NB4 (cell line): ENCODE measurements at places on chromosomes 16 and 17.

DNA sequence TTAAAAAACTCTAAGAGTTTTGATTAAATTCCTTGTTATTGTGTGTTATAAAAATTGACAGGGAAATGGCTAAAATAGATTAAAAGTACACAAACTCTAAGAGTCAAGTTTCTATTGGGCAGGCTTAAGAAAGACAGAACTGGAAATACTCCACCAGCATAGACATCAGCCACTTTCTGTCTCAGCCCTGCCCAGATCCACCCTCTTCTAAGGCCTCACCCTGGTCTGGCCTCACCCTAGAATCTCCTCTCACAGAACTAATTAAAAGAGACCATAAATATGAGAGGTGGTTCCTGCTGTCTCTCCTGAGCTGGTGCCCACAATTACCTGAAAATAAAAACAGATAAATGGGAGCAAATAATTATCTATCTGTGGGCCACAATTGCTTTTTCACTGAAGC is 1951.0 kb downstream of the TP53TG3F start:
- no peak for DNase-seq

- DNase-seq, result no peak
Measured at GRCh38 chr17:8904201-8904600, 36.7 kb upstream of the PIK3R6 start.

GRCh38 chr16:85250147-85250463 is 137.8 kb upstream of the CIBAR2 start:
- no peak for DNase-seq

GRCh38 chr17:45170280-45170930 is 8.7 kb downstream of the HEXIM2 start:
- peak; percentile 26 for DNase-seq

DNA sequence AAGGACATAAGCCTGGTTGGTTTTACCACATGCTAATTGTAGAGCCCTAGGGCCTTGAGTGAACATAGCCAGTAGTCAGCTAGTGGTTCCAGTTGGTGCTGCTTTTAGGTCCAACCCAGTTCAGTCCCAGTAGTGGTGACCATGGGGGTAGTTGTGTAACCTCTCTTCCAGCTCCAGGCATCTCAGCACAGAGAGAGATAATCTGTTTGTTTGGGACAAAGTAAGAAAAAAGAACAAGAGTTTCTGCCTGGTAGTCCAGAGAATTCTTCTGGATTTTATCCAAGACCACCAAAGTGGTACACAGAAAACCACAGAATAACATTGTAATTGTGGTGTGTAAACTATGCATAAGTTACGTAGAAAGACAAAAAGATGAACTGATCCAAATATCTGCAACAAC is 5.2 kb upstream of the CCL13 start:
- DNase-seq, result no peak

GRCh38 chr17:3750926-3751325 is 27.2 kb downstream of the HASPIN start:
- peak; percentile 28 for DNase-seq

DNA sequence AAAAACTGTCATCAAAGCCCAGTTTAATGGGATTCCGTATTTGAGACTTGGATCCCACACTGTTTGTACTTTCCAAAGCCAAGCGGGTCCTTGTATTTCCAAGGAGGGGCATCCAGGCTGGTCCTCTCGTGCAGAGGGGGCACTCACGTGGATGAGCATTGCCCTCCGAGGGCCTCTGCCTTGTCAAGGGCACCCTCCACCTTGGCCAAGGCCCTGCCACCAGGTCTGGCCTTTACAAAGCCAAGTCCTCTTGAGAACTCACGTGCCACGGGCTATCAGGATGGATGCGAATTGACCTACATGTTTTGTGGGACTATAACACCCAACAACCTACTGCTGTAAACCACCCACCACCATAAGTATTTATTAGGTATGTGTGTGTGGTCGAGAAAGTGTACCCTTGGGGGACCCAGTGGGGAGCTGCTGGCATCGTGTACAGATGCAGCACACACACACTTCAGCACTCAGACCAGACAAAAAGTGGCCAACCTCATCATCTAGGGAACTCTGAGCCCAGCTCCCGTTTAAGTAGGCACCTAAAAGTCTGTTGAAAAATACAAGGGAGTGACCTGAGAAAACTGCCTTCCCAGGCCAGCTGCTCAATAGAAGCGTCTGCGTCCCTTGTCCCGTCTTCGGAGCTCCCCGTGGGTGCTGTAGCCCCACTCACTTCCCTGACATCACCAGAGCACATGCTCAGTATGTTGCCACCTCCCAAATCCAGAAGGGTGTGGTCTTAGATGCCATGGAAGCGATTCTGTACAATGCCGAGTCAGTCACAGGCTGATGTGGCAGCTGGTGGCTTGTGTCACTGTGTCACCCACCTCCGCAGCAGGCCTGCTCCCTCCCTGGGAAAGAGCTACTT is 12.9 kb downstream of the MAP1LC3B start:
- no peak for DNase-seq

- DNase-seq, result no peak
Measured at GRCh38 chr16:86665319-86665675, 86.9 kb downstream of the FOXL1 start.

DNA sequence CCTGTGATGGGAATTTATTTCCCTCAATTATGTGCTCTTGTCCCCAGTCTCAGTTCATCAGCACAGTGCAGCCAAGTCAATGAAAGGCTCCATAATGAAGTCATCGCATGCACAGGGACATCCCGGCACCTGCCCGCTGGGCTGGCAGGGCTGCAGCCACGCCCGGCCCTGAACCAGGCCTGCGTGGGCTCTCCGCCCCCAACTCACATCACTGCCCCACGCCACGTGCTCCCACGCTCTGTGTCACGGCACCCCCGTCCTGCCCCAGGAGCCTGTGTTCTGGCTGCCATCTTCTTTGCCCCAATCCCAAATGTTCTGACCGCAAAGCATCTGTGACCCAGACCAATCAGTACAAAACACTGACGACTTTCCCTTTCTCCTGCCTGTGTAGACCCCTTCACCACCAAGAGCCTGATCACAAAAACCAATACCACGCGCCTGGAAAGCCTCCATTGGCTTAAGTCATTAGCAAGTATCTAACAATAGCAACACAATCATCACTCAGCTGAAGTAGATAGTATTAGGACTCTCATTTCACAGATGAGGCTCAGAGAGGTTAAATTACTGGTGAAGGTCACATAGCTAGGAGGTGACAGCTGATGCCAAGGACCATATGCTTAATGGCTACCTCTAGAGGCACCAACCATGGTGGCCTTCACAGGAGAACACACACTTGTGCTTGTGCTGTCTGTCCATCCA is 202.5 kb downstream of the ZFHX3 start:
- DNase-seq, result no peak

DNA sequence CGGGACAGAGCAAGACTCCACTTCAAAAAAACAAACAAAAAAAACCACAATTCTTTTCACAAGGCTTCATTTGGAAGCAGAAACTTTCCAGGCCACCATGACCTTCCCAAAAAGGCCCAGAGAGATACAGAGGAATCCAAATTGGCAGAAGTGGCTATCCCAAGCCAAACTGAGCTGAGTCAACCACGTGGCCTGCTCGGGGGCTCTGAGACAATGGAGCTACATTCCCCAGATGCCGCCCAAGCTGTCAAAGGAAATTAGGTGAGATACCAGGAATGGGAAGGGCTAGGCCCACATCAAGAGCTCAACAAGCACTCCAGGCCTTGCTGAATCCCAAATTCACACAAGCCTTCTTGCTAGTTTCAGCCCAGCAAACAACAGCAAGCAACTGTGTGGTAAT is 5.7 kb upstream of the EXOSC6 start:
- DNase-seq, result no peak

DNA sequence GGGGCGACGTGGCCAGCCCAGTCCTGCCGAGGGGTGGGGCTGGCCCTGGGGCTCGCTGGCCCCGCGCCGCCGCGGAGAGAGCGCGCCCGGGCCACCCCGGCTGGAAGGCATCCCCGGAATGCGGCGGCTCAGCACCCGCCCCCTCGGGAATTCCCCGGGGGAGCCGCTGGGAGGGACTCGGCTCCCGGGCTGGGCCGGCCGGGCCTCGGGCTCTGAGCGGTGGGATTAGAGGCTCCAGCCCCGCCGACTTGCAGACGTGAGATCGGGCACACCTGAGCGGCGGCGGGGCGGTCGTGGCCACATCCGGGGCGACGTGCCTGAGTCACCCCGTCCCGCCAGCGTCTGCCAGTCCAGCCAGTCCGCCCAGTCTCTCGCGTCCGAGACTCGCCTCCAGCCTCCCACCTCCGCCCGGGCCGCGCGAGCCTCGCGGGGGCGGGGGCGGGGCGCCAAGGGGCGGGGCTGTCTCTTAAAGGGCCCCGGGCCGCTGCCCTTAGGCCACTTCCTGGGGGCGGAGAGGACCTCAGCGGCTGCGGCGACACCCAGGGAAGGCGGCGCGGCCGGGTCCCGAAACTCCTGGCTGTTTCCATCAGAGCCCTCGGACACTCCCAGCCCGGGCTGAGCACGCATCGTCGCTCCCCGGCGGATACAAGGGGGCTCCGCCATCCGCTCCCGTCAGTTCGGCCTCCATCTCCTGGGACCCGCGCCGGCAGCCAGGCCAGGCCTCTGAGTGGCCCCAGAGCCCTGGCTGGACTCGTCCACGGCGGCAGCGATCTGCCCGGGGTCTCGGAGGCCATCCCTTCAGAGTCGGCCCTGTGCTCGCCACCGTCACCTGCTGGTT is at the start of gene KCTD11:
TSS of gene KCTD11 (plus strand) at position 498 of the 838 bp plus-strand sequence.
- DNase-seq, result peak; percentile 80

DNA sequence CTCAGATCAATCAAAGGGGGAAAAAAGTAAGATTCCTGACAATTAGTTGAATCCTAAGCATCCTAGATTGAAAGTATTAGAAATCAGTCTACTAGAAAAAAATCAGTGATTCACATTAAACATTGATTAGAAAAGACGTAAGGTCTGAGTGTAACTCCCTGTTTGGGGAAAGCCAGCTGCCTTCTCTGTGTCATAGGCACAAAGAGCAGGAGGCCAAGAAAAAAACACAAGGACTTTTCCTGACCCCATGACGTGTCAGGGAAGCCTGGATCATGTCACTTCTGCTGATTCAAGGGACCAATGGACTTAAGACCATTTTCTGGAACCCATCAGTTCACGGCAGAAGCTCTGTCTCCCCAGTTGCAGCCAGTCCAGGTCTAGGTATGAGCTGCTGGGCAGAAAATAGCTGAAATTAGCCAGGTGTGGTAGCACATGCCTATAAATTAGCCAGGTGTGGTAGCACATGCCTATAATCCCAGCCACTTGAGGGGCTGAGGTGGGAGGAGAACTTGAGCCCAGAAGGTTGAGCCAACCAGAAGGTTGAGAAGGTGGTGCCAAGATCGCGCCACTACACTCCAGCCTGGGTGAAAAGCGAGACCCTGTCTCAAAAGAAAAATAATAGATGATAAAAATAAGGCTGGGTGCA is 35.9 kb downstream of the RANBP10 start:
- DNase-seq, result no peak

GRCh38 chr16:87138316-87138715 is 178.9 kb downstream of the C16orf95 start:
- DNase-seq, result no peak

- DNase-seq, result no peak
Measured at GRCh38 chr16:66446737-66447136, 19.6 kb downstream of the BEAN1 start.

DNA sequence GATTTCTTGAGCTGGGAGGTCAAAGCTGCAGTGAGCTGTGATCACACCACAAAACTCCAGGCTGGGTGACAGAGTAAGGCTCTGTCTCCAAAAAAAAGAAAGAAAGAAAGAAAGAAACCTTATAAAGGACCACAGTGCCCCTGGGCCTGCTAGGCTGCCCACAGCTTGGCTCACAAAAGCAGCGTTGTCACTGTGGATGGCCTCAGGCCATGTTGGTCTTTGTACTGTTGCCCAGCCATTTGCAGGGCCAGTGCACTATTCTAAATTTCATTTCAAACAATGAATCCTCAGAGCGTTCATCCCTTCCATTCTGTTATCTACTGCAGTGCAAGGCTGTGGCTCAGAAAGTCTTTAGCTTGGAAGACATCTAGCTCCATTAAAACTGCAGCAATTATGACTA is 208.4 kb downstream of the SLC39A11 start:
- DNase-seq, result no peak

DNA sequence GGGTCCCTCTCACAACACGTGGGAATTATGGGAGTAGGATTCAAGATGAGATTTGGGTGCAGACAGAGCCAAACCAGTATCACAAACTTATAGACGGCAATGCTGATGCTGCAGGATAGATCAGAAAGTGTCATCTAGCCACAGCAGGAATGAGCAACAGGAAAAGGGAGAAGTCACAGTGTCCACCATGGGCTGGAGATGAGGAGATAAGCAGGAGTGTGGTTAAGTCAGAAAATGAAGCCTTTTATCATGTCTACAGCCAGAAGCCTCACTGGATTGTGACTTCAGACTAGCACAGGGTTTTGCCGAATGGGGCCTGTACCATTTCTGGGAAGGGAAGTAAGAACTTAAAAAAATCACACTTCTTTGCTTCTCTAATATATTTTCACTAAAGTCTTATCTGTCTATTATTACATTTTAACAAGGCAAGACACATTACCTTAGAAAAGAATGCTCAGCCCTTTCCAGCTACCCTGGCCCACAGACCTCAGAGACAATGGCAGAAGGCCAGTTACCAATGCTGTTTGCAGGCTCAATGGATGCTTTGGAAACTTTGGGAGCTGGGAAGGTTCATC is 490.2 kb upstream of the SALL1 start:
- peak; percentile 27 for DNase-seq
